CD4-positive, alpha-beta T cell (primary cell): ENCODE measurements at places on chromosomes 5 and 9.

DNA sequence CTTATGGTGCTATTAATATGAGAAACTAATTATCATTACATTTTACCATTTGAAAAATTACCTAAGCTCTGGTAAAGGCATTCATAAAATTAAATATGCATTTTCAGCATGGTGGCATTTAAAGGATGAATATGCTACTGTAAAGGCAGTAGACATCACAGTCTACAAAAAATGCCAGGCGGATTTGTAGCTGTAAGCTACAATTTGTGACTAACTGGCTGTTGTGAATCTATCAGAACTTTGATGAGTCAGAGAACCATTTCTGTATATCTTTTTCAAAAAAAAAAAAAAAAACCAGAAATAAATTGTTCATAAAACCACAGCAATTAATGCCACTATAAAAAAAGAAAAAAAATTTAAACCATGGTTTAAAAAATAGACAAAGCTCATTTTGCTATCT is 186.3 kb downstream of the NFIB start:
- no peak for DNase-seq

- DNase-seq, result no peak
Measured at GRCh38 chr9:35689542-35690293, at the start of gene TPM2. TSS of gene TPM2 (minus strand) at chr9:35689925. CDS start at chr9:35689817, 108 bp downstream.

DNA sequence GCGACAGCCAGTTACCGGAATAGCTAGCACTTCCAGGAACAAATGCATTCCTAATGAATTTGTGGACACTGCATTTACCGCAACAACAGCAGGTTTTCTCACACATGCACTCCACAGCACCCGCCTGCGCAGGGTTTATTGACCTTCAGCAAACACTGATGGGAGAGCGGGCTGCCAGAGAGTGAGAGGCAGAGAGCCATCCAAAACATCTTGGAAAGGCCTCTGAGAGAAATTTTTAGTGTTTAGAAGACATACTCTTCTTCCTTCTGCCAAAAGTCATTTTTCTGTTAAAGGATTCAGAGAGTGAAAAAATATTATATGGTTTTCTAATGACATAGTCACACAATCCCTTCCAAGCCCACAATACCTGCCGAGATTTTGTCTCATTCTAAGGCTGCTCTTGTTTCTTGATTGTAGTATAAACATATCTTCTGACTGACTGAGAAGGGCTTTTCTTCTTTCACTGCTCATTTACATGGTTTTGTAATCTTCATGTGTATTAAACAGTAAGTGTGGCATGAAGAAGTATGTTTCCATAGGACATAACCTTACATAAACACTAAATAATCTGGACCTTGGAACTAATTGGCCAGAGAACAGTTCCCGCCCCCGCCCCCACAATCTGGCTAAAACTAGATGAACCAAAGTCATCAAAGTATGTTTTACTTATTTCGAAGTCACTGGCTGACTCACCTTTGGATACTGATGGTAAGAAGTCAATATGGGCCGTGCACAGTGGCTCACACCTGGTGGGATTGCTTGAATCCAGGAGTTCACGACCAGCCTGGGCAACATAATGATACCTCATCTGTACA is 432.5 kb upstream of the MEF2C start:
- DNase-seq, result no peak

DNA sequence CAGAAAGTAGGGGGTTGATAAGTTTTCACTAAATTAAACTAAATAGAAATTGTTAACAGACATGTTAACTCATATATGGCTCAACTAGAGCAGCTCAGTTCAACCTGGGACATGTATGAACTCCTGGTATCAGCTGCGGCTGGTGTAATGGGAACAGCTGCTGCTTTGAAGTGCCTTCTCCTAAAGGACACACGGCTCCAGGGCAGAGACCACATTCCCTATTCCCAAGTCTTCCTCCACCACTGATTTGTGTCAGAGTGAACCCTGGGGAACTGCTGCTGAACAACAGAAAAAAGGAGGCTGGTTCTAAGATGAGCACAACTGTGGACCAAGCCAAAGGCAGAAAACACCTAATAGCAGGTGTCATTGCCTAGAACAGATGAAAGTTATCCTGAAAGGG is 71.1 kb downstream of the MAPKAP1 start:
- DNase-seq, result no peak

- no peak for DNase-seq
Measured at GRCh38 chr9:18994263-18994916, 38.6 kb downstream of the SAXO1 start.

DNA sequence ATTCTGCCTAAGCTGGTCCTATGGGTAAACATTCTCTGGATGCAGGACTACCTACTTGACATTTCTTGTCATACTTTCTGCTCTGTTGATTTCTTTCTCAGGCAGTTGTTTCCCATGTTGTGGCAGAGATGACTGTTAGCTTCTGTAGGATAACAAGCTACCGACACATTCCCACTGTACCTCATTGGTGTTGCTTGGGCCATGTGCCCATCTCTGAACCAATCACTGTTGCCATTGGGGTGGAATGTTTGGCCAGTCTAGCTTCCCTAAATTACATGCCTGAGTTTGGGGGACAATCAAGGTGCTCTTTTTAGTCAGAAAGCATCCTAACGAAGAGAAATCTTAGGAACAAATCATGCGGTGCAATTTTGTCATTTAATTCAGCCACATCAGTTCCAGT is 212.0 kb downstream of the KDM4C start:
- no peak for DNase-seq

DNA sequence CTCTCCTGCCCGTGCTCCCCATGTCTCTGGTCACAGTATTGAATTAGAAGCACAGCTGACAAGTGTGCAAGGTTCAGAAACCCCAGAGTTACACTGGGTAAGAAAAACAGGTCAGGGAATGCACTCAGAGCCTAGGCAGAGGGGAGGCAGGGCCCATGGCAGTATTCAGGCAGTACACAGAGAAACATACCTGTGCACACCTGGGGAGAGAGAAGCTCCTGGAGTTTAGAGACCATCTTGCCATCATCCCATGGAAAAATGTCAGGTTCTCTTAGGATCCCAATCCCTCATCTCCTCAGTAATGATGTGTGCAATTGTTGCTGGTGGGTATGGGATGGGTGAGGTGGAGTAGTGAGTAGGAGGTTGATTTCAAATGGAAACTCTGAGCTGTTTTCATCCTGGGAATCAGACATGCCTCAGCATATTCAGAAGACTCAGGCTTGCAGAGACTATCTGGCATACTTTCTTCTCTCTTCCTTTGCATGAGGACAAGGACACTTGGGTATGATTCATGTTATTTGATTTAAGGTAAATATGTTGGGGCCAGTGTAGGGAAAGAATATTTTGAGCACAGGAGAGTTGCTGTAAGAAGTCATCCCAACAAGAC is 228.5 kb downstream of the ESM1 start:
- no peak for DNase-seq

DNA sequence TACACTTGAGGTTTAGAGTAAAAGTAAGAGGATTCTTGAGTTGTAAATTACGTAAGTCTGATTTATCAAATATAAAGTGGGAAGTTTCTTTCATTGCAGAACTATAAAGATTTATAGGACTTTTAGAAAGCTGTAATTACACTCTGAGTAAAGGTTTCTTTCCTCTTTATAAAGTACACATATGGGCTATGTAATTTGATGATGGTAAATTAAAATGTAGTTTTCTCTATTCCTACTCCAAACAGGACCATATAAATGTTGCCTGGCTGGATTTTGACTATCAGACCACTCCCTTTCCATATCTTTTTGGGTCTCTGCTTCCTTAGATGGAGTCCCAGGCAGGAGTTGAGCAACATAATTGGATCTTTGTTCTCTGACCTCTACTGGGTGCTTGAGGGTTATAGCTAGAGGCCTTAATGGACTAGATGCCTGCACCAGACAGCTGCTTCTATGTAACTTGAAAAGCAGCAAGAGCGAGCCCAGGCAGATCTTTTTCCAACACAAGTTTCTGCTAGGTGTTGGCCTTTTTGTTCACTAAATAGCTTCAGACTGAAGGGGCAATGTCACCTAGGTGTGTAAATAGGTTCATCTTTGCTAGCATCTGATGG is 11.4 kb upstream of the TEX48 start:
- DNase-seq, result no peak

DNA sequence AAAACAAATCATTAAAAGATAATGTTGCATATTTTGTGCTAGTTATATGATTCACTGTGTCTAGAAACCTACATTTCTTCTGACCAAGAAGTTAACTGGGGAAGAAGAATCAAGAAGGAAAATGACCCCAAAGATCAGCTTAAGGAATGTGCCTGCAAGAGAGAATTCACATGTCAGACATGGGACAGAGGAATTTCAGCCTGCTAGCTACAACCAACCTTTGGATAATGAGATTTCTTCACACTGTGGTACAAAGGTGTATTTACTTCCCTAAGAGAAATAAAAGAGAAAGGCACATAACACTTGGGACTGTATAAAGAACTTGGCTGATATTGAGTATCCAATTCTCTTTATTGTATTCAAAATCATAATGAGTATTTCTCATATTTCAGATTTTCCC is 39.6 kb upstream of the ELL2 start:
- no peak for DNase-seq

GRCh38 chr5:122390154-122390553 is 78.1 kb downstream of the SNCAIP start:
- no peak for DNase-seq

DNA sequence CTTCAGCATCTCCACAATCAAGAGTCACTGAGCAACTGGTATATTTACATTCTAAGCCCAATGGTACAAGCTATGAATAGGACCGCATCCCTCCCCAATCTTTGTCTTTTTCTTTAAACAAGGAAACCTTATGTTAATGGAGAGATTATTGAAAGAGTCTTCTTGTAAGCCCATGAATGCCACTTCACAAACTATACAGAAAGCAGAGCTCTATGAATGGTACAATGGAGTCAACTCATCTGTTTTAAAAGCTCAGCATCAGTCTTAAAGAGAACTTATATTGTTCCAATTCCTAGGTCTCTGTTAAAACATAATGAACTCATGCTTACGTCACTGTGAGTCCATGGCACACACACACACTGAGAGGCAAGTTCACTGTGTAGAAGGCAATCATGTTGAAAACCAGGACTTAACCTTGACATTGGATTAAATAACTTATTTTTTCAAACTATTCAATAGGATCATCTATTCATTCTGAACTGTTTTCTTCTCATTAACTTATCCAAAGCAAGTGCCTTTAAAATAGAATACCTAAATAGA is 4.5 kb downstream of the NREP start:
- DNase-seq, result no peak

- DNase-seq, result no peak
Measured at GRCh38 chr5:106415541-106415940, 1255.2 kb downstream of the EFNA5 start.

DNA sequence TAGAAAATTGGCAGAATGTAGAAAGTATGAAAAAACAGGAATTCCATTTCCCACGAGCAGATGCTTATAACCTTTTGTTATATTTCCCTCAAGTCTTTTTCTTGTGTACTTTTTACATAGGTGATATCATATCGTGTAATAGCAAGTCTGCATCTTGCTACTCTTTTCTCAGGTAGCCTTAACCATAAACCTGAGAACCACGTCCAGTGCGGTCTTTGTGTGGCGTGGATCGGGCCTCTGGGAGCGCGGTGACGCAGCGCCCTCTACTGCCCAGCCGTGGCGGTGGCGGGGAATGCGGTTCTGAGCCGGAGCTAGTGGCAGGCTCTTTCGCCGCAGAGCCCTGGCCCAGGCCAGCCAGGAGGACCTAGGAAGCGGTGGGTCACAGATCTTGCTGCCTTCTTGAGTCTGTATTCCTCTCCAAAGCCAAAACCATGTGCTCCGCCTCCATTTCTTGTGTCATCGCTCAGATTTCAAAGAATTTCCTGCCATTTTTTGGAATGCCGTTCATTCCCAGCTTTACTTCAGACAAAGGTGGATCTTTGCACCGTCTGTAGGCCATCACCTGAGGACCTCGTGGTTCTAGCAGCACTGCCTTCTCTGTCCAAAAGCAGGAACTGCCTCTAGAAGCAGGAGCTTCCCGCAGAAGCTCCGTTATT is 71.9 kb downstream of the MVB12B start:
- DNase-seq, result peak; percentile 57

DNA sequence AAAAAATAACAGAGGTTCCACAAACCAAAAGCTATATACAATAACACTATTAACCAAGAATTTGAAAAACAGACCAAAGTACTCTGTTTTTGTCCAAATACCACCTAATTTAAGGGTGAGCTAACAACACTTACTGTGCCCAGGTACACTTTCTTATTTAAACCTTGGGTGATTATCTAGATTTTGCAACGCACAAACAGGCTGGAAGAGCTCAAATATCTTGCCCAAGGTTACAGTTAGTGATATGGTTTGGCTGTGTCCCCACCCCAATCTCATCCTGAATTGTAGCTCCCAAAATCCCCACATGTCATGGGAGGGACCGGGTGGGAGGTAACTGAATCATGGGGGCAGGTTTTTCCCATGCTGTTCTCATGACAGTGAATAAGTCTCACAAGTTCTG is 58.9 kb downstream of the CDK5RAP2 start:
- no peak for DNase-seq

- no peak for DNase-seq
Measured at GRCh38 chr5:62547945-62548630, 30.5 kb upstream of the LRRC70 start.

GRCh38 chr9:38422555-38423260 is 1.5 kb downstream of the IGFBPL1 start:
- DNase-seq, result no peak

DNA sequence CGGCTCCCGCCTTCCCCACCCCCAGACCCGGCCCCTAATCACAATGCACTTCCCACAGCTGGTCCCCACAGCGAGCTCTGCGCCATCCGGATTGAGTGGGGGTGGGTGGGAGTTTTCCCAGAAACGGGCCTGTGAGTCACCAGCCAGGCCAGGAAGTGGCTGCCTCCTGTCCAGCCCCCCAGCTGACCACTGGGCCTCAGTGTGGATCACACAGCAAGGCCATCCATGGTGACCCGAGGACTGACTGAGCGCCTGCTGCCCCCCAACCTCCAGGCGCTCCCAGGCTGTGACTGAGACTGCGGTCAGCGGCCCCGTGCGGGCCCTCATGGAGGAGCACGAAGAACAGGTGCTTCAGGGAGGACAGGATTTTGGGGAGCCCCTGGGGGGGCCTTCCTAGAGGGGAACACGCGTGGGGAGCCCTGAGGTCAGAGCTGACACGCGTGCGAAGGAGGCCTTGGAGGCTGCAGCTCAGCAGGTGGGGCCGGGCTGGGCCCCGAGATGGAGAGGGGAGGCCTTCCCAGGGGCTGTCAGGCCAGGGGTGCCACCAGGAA is 48.3 kb upstream of the EGFL7 start:
- no peak for DNase-seq

GRCh38 chr5:134536876-134537275 is 11.4 kb downstream of the JADE2 start:
- DNase-seq, result no peak

DNA sequence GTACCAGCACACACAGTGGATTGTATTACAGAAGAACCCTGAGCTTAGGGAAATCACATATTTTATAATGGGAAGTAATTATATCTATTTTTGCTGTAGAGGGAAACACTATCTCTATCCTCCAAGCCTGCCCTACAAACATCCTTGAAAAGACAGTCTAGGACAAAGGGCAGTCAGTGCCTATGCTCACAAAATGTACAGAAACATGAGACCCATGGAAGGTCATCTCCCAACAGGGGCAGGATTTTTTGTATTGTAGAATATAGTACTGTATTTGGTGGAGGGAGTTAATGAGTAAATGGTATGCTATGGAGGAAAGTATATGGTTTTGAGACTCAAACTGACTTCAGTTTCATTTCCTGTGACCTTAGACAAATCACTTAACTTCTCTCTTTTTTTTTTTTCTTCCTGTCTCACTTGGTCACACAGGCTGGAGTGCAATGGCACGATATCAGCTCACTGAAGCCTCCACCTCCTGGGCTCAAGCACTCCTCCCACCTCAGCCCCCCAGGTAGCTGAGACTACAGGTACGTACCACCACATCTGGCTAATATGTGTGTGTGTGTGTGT is 5.8 kb upstream of the RAB14 start:
- DNase-seq, result peak; percentile 38
